Mucosa of descending colon (tissue), 3 donors: ENCODE measurements at places on chromosomes 1 and 21. TPM values are rescaled to one million over a fixed set of nuclear protein-coding genes. Genes with fewer than 3 reads are reported as not detected.

FMO4 gene
- 14.6 TPM for total RNA-seq

ZNF697 gene
- total RNA-seq, result 1.8 TPM

IL12RB2 gene
- total RNA-seq, result 0.92 TPM

CFHR2 gene
- not detected for total RNA-seq

SPRR5 gene
- not detected for total RNA-seq

SLAMF7 gene
- 10.1 TPM for total RNA-seq

SYTL1 gene
- total RNA-seq, result 8.7 TPM

TMEM53 gene
- total RNA-seq, result 46.0 TPM

AQP10 gene
- total RNA-seq, result not detected

NFASC gene
- 12.3 TPM for total RNA-seq

RUSC1 gene
- 58.9 TPM for total RNA-seq

LCE1E gene
- not detected for total RNA-seq

CELA2B gene
- not detected for total RNA-seq

DNA sequence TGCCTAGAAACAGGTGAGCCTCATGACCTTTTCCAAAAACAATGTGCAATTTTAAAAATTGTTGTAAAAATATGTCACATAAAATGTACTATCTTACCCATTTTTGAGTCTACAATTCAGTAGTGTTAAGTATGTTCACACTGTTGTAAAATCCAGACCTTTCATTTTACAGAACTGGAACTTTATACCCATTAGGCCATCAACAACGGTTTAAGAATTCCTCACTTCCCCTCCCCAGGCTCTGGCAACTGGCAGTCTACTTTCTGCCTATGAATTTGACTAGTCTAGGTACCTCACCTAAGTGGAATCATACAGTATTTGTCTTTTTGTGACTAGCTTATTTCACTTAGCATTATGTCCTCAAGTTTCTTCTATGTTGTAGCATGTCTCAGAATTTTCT is 8.6 kb downstream of the CTSE start:
- no peak for DNase-seq

DNA sequence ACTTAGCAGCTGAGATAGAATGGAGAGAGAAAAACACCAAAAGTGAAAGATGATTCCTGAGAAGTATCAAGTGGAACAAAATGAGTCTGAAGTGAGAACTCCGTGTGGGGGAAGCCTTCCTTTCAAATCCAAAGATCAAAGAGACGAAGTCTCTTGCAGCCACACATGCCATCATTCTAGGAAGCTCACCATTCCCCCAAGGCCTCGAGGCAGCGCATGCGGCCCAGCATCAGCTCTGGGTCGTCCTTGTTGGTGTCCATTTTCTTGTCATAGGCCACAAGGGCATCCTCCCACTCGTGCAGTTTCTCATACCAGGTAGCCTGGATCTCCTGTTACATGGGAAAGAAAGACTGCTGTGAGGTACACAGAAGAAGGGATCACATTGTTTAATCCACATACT is 32.2 kb upstream of the ANGPTL7 start:
- no peak for DNase-seq

DNA sequence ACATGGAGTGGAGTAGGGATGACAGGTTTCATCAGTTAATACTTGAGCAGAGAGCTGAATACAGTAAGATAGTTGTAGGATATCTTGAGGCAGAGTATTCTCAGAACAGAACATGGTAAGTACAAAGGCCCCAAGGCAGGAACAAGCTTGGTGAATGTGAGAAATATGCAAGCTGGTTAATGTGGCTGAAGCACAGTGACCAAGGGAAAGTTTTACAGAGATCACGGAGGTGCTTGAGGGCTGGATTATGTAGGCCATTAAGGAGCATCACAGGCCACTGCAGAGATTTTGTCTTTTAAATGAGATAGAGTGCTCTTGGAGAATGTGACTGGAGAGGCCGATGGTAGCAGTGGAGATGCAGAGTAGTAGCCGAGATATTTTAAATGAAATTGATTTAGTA is 54.0 kb upstream of the BOLA1 start:
- DNase-seq, result no peak

- DNase-seq, result no peak
Measured at GRCh38 chr1:241638099-241638682, 2.0 kb downstream of the CHML start.

GRCh38 chr1:84122780-84123382 is 21.2 kb upstream of the PRKACB start:
- DNase-seq, result no peak

DNA sequence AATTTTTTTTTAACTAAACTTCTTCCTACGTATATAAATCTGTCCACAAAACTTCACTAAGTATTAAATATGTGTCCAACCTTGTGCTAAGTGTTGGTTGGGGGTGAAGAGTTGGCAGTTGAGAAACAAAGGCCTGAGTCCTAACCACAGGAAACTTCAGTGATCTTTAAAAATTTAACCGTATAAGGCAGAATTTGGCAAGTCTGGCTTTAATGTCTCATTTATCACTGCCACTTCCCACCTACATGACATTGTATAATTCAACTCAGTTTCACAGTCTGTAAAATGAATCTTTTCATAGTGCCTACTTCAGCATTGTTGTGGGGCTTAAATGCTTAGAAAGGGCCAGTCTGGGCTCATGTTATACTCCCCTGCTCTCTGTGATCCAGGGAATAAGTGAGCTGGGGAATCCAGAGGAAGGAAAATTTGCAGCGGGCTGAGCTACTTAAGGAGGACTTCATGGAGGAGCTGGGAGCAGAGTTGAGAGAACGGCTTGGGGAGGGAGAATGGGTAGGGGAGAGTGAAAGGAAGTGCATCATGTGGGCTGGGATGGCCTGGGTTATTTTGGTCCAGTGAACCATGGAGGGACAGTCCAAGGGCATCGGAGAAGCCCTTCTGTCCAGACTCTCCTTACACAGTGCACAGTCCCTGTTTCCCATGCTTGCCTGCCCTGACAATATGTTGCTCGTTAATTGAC is 14.5 kb downstream of the IFNAR2 start:
- DNase-seq, result no peak

DNA sequence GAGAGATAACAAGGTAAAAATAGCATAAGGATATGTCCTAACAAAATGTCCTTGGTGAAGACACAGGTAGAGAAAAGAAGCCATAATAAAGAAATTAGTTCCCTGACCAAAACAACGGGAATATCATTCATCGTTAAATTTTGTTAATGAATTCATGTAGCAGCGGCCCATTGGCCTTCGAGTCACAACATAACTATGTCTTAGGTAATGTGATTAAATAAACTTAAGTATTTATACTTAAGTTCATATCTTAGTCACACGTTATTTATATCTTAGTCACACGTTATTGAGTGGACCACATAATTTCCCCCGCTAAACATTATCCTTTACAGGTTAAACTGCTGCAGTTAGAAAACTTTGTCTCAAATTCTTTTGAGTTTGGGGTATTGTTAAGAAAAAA is 1.2 kb downstream of the NEXN start:
- no peak for DNase-seq

GRCh38 chr1:18913065-18913835 is 10.9 kb upstream of the ALDH4A1 start:
- DNase-seq, result peak; percentile 87

DNA sequence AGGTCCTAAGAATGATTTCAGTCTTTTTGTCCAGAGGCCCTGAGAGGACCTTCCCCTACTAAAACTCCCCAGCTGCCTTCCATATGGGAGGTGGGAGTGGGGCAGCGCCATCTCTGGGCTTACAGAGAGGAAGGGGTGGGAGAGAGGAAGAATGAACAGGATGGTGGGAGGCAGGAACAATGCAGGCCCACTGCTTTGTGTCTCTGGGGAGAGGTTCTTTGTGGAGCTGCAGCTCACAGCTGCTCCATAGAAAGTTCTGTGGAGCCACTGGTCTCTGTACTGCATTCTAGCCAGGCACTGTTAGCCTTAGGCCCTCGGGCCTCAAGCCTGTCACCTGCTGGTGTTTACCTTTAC is 43.6 kb upstream of the A3GALT2 start:
- no peak for DNase-seq
